ENCODE measurements at places on chromosomes 1 and 21. TPM values are rescaled to one million over a fixed set of nuclear protein-coding genes. Genes with fewer than 3 reads are reported as not detected.

The FAF1 gene
- polyA plus RNA-seq, result 26.3 TPM

The ELOVL1 gene
- polyA plus RNA-seq, result 69.6 TPM

The PRELP gene
- not detected for polyA plus RNA-seq

The KNCN gene
- polyA plus RNA-seq, result not detected

The TSPEAR gene
- not detected for polyA plus RNA-seq

The B3GALT2 gene
- polyA plus RNA-seq, result 0.14 TPM

The LCK gene
- 80.5 TPM for polyA plus RNA-seq

The TAS1R1 gene
- polyA plus RNA-seq, result not detected

The OPRD1 gene
- 0.03 TPM for polyA plus RNA-seq
